B cell (primary cell): ENCODE measurements at places on chromosomes 1 and 21. TPM values are rescaled to one million over a fixed set of nuclear protein-coding genes. Genes with fewer than 3 reads are reported as not detected.
A peak's percentile ranks its signal among the peaks of the same experiment; 100 is the strongest.

DNA sequence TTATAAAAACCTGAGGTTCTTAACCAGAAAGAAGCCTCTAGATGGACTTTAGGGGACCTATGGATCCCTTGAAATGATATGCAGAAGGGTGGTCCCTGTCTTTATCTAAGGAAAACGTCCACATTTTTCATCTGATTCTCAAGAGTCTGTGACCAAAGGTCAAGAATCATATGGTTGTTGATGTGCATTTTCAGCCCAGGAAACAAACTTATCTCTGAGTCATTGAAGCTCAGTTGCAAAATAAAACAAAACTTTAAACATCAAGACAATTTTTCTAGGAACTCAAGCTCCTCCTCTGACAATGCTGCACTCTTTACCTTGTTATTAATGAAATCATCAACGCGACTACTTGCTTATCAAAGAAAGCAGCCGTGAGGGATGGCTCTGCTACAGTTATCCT lies 83.3 kb downstream of the TIAM1 start:
- no peaks in the 10 kb centered on the region for H3K36me3 ChIP-seq
- H3K4me1 ChIP-seq: no peaks in the 10 kb centered on the region
- no peak overlapping the region for H3K4me3 ChIP-seq
- no peak overlapping the region for H3K27ac ChIP-seq
- no peak for DNase-seq

DNA sequence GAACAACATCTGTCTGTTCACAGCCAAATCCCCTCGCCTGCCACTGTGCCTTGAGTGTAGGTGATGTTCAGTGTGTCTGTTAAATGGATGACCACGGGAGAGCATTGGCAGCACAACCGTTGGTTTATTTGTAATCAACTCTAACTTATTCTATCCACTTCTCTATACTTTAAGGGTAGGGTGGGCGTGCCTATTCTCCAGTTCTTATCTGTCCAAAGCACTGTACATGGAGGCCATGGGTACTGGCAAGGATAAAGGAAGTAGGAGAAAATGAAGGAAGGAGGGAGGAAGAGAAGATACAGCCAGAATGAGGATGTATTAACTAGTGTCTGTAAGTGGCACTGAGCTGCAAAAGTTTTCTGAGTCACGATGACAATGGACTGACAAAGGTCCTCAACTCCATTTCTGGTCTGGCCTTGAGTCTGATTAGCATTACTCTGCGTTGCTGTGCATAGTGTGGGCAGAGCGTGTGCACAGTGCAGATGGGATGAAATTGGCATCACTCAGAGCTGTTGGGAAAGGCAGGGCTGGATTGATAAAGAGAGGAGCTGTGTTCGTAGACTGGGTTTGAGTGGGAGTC lies 7.1 kb downstream of the RHOU start:
- no peaks in the 10 kb centered on the region for H3K4me1 ChIP-seq
- peaks cover 6% of the 10 kb centered on the region for H3K27me3 ChIP-seq
- H3K36me3 ChIP-seq: no peaks in the 10 kb centered on the region
- no peak for DNase-seq
- no peak overlapping the region for H3K4me3 ChIP-seq
- H3K27ac ChIP-seq: no peak overlapping the region

DNA sequence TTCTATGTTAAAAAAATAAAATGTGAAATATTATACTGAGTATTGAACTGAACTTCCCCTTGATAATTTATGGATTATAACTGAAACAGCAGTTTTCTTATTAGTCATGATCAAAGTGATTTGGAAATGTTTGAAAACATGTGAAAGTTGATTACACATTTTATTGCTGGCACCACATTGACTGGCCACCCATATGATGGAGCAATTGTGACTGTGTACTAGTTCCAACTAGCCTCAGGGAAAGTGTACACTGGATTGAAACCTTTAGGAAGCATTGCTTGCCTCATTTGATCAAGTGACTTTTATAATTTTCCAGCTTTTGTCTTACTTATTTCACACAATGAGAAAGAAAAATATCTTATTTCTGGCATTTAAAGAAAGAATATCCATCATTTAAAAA lies 128.0 kb upstream of the ADGRL2 start:
- DNase-seq: no peak
- H3K4me1 ChIP-seq: no peaks in the 10 kb centered on the region
- H3K27ac ChIP-seq: no peak overlapping the region
- H3K27me3 ChIP-seq: no peaks in the 10 kb centered on the region

DNA sequence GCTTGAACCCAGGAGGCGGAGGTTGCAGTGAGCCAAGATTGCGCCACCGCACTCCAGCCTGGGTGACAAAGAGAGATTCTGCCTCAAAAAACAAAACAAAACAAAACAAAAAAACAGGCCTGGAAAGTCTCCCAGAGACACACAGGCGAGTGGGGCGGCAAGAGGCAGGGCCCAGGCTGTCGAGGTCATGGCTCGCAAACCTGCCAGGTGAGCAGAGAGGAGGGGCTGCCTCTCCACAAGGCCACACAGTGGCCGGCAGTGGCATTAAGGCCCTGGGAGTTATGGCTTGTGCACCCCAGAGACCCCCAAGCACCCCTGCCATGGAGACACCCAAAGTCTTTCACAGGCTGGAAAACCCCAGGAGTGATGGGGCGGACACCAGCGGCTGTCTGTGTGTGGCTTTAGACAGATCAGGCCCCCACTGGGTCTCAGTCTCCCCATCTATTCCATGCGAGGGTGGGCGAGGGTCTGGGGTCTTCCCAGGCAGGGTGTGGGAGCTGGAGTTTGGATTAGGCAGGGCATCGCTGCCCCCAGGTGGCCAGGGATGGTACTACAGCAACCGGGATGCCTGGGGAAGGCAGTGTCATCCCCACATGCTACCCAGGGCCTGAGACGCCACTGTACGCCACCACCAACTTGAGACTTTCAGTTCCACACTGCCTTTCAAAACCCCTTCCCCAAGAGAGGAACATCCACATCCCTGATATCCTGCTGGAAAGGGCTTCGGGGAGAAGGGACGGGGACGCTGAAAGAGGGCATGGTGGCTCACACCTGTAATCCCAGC lies 7.3 kb upstream of the CTRC start:
- DNase-seq: peak; percentile 83
- no peak overlapping the region for H3K27ac ChIP-seq
- no peaks in the 10 kb centered on the region for H3K27me3 ChIP-seq
- no peaks in the 10 kb centered on the region for H3K4me1 ChIP-seq

DNA sequence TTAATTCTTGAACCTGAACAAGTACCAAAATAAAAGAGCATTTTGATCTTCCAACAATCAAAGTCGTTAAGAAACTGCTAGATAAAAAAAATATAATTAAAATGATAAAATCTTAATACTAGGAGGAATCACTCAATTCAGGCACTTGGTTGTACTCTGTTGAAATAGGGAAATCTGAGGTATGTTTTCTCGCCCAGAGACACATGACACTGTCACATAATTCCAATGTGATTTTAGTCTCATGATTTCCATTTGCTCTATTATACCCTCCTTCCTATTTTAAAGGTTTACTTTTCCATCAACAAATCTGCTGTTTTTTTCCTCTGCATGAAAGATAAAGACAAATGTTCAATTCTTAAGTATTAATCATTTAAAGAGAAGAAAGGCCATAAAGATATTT lies 97.6 kb downstream of the ZZZ3 start:
- H3K4me3 ChIP-seq: no peak overlapping the region
- no peaks in the 10 kb centered on the region for H3K27me3 ChIP-seq
- peaks cover 7% of the 10 kb centered on the region for H3K36me3 ChIP-seq
- no peak for DNase-seq

DNA sequence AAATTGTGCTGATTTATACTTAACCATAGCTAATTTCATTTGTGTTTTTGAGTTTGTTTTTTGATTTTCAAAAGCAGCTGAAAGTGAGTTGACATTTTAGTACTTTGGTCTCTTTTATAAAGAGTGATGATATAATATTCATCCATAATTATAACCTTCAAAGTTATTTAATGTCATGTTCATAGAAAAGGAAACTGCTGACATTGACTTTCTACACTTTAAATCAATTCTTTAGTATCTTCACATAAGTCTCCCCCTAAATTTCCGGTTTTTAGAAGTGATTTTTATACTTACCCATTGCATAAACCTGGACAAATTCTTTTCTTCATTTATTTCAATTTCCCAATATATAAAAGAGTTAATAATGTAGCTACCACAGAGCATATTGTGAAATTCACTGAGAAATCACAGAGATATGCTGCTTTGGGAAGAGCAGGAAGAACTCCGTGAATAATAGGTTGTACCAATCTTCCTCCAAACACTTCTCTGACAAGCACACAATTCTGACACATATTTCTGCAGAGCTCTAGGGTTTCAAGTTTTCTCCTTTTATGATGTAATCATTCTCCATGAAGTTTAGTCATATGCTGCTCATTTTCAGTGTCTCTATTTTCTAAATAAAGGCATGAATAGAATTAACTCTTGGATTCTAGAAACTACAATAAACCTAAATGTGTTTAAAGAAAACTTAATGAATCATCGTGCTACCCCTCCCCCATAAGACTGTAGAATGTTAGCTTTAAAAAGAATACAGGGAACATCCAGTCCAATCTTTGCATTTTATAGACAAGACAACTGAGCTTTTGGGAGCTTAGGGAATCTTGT lies 25.6 kb upstream of the CDC42BPA start:
- no peak overlapping the region for H3K4me3 ChIP-seq
- DNase-seq: no peak
- H3K36me3 ChIP-seq: no peaks in the 10 kb centered on the region

The ERICH3 gene
- 0.27 and 0.46 TPM in 2 replicates for total RNA-seq

The UBXN11 gene
- 81.4 and 83.8 TPM in 2 replicates for total RNA-seq
